ENCODE measurements at places on chromosomes 1 and 21. TPM values are rescaled to one million over a fixed set of nuclear protein-coding genes. Genes with fewer than 3 reads are reported as not detected.

DNA sequence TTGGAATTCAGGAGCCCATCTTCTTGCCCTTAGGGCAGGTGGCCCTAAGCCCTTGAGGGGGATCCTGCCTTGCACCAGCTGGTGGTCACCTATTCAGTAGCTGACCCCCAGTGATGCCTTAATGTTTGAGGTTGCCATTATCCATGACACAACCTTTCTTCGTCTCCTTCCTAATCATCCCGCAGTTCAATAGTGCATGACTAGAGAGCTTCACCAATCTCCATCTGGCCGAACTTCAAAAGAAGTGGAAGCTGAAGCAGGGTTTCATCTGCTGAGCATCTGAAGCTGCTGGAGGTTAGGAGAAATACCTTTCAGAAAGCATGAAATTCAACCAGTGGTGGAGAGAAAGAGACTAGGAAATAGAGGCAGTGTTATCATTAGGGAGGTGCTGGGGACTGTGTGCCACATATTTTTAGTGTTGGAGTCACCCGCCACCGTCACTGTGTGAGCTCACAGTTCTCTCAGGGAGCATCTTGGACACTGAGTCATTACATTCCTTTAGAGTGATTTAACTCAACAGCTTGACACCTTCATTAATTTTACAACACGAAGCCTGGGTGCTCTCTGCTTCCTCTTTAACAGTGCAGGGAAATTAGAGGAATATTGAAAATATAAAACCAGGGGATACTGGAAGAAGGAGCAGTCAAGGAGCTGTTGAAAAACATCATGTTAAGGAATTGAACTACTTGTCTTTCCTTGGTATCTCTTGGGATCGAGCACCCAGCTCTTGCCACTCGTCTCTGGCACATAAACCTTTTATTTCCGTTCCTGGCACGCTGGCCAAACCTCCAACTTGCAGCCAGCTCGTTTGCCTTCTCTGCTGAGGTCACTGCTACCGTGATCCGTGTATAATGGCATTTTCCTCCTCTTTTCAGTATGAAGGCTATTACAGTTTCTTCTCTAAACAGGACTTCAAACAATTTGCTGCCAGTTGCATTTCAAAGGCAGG is 53.6 kb downstream of the PEX14 start:
- peak; percentile 89 for DNase-seq

GRCh38 chr1:154837672-154838171 is 32.4 kb downstream of the KCNN3 start:
- DNase-seq, result no peak

- no peak for DNase-seq
Measured at GRCh38 chr1:100774370-100774769, 54.8 kb downstream of the VCAM1 start.

DNA sequence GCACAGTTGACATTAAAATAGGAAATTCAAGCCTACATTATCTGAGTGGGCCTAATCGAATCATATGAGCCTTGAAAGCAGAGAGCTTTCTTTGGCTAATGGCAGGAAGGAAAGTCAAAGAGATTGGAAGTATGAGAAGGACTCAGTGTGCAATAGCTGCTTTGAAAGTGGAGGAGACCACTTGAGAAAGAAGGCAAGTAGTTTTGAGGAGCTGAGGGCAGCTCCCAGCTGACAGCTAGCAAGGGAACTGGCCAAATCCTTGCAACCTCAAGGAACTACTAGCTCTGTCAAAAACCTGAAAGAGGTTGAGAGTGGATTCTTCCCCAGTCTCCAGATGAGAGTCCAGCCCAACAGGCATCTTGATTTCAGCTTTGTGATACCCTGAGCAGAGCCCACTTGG is 149.0 kb upstream of the CACYBP start:
- DNase-seq, result no peak

GRCh38 chr1:43802356-43802980 is 95.1 kb downstream of the ST3GAL3 start:
- DNase-seq, result no peak

GRCh38 chr21:38351961-38352521 is 95.2 kb downstream of the KCNJ15 start:
- DNase-seq, result peak; percentile 74

GRCh38 chr1:22728751-22729399 is 18.2 kb downstream of the EPHB2 start:
- DNase-seq, result no peak

GRCh38 chr1:178538192-178538916 is 25.4 kb downstream of the TEX35 start:
- peak; percentile 81 for DNase-seq

DNA sequence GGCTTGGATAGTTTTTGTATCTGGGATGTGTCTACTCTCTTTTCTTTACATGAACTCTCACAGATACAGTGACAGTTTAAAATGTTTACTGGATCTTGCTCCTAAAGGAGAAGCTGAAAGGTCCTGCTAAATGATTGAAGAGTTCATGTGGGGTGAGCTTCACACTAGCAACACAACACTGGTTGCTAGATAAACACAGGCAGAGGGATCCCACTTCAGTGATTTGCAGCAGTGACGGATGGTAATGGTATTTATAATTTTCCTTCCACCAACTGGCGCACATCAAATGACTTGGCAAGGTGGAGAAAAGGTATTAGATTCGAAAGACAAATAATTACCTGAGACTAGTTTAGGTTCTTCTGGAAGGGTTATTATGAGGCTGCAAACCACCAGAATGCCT is 270.2 kb downstream of the TBX15 start:
- DNase-seq, result no peak

DNA sequence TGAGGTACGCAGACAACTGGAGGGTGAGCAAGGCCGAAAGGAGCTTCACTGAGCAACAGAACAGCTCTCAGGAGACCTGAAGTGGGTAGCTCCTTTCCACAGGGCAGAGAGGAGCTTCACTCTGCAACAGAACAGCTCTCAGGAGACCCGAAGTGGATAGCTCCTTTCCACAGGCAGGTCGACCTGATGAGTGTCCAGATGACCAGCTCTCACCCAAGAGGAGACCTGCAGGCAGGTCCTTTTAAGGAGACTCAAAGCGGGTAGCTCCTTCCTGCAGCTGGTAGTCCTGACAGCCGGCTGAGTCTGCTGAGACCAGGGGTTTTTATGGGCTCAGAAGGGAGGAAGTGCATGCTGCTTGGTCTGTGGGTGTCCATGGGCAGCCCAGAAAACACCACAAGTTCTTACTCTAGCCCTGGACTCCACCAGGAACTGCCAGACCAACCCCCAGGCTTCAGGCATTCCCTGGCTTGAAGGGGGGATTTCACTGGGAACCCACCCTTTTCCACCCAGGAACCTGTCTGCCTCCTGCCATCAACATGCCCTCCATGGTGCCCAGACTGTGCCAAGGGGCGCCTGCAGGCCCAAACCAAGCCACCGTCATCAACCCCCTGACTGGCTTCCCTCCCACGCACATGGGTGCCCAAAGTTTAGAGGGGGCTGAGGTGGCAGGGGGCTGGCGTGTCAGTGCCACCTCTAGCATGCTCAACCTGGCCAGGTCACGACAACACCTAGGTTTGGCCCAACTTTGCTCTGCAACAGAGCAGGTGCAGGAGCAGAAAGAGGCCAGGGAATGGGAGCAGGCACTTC is 43.6 kb downstream of the ZBTB8OS start:
- DNase-seq, result no peak

GRCh38 chr1:47624531-47624930 is 186.7 kb downstream of the FOXD2 start:
- no peak for DNase-seq

DNA sequence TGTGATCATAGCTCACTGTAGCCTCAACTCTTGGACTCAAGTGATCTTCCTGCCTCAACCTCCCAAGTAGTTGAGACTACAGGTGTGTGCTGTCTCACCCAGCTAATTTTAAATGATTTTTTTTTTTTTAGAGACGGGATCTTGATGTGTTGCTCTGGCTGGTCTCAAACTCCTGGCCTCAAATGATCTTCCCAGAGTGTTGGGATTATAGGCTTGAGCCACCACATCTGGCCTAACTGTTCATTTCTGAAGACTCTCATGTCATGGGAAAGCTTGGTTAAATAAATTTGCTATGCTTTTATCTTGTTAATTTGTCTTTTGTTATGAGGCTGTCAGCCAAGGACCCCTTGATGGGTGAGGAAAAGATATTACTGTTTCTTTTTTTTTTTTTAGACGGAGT is 134.0 kb downstream of the MIS18A start:
- DNase-seq, result no peak

GRCh38 chr1:52424231-52424636 is 19.8 kb downstream of the PRPF38A start:
- DNase-seq, result no peak

DNA sequence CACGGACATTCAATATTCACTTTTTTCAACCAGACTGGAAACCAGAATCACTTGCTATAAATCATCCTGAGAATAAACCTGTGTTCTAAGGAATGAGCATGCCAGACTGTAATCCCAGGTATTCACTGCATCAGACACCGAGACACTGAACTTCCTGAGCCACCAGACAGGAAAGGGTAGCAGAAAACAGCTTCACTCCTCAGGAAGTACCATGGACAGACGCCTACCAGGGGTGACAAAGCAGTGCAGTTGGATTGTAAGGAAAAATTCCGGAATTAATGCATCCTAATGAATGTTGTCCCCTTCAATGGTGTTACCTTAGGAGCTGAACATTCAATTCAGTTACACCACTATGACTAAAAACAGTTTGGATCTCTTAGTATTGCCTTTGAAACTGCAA is 156.1 kb downstream of the PIGK start:
- DNase-seq, result no peak

DNA sequence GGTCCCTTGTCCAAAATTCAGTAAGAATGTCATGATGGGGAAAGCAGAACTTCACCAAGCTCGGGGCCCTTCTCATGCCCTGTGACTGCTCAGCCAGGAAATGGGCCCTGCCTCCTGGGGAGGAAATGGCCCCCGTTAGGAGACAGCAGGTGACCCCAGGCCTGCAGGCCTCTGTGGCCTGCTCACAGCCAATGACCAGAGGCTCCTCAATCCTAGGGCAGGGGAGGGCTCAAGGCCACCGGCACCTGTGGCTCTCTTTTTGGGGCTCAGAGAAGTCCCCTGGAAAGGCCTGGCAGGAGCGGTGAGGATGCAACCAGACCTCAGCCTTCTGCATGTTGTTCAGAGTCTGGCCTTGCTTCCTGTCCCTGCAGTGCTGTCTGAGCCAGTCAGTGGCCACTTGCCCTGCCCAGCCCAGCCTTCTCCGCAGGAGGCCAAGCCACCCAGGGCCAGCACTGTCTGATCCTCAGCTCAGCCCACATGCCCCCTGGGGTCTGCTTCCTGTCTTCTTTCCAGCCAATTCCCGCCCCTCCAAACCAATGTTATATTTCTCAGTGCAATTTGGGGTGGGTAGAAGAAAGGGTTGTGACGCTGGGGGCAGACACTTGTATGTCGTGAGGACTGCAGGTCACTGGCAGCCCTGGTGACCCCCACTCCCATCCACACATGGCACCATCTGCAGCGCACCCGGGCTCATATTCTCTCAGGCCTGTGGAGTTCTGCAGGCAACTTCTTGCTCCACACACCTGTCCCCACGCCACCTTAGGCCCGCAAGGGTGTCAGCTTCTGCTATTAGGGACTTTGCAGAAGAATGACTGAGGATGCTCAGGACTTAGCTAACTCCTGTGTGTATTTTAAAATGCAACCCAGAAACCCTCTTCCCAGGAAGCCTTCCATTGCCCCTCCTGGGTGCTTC is 83.6 kb downstream of the ITPKB start:
- DNase-seq, result no peak

- no peak for DNase-seq
Measured at GRCh38 chr1:211174375-211174774, 40.4 kb upstream of the KCNH1 start.

DNA sequence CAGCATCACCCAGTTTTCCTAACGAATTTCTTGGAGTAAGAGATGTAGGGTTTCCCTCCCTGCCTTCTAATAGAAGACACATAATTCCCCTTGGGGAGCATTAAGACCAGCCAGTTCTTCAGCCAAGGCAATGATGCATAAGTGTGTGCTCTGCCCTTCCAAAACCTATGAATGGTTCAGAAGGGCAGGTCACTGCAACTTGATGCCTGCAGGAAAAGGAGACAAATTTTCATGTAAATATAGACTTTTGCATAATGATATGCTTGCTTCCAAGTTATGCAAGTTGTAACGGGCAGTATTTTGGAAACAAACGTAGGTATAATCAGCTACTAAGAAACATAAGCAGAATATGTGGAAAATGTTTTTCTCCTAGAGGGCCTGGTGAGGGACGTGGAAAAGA is 31.6 kb downstream of the PTGS2 start:
- no peak for DNase-seq

- DNase-seq, result peak; percentile 67
Measured at GRCh38 chr1:68221980-68222373, 10.3 kb downstream of the WLS start.

DNA sequence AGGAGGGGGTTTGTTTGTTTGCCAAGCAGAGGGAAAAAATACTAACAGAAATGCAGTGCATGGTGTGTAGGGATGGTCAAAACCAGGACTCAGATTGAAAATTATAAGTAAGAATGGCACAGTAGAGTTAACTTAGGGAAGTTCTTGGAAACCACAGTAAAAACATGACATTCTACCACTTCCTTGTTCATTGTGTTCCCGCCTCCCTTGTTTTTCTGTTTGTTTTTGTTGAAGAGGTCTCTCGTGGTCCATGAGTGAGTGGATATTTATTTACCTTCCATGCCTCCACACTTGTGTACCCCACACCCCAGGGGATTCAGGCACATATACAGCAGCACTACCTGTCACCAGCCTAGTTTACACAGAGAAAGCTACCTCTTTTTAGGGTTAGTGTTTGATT is 69.6 kb downstream of the OLFML2B start:
- no peak for DNase-seq

- no peak for DNase-seq
Measured at GRCh38 chr1:52266507-52266906, 99.5 kb downstream of the CC2D1B start.

DNA sequence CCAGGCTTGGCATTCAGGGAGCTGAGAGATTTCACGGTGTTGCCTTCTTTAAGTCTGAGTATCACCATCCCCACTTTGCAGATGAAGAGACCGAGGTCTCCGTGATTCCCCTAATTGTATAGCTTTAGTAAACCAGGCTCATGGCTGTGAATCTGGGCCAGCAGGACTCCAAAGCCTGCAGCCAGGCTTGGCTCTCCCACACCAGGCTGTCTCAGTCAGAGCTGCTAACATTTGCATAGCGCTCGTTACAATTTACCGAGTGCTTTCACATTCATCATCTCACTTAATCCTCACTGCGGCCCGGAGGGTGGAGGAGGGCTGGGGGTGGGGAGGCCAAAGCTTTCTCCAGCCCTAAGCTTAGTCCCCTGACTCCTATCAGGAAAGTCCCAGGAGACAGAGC is 11.7 kb downstream of the C1orf94 start:
- no peak for DNase-seq

SERTAD4 gene
- total RNA-seq, result 4.9 TPM

AMY1A gene
- not detected for total RNA-seq

POU3F1 gene
- total RNA-seq, result not detected

CAPN8 gene
- total RNA-seq, result not detected

FAM72C gene
- total RNA-seq, result 4.3 TPM

GJA8 gene
- not detected for total RNA-seq

PDZK1IP1 gene
- total RNA-seq, result not detected

AKR7A3 gene
- total RNA-seq, result 0.27 TPM

CD101 gene
- not detected for total RNA-seq

STIL gene
- 14.3 TPM for total RNA-seq

CTSK gene
- total RNA-seq, result 104 TPM

All from HFFc6 (cell line).